ENCODE measurements at places on chromosomes 6 and 20.
A peak's percentile ranks its signal among the peaks of the same experiment; 100 is the strongest.

- no peak for DNase-seq
Measured at GRCh38 chr20:19320005-19320404, 107.6 kb downstream of the SLC24A3 start.

- no peak for DNase-seq
Measured at GRCh38 chr6:166489301-166490155, 97.0 kb downstream of the RAMACL start.

GRCh38 chr6:187210-187861 lies 105.0 kb upstream of the DUSP22 start:
- no peak for DNase-seq

DNA sequence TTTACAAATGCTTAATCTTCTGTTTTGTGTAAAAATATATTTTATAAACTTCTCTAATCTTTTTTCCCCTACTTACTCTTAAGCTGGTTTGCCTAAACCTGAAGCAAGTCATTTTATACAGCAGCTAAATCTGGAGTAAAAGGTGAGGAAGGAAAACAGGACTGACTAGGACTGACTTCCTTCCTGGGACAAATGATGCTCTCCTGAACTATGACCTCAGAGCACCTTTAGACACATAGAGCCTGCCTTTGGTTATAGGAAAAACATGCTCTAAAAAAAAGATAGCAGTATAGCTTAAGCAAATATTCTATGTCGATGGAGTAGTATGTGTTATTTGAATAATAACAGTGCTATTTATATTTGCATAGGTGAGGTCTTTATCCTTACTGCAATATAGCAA lies 21.5 kb upstream of the ADGRG6 start:
- DNase-seq, result no peak

DNA sequence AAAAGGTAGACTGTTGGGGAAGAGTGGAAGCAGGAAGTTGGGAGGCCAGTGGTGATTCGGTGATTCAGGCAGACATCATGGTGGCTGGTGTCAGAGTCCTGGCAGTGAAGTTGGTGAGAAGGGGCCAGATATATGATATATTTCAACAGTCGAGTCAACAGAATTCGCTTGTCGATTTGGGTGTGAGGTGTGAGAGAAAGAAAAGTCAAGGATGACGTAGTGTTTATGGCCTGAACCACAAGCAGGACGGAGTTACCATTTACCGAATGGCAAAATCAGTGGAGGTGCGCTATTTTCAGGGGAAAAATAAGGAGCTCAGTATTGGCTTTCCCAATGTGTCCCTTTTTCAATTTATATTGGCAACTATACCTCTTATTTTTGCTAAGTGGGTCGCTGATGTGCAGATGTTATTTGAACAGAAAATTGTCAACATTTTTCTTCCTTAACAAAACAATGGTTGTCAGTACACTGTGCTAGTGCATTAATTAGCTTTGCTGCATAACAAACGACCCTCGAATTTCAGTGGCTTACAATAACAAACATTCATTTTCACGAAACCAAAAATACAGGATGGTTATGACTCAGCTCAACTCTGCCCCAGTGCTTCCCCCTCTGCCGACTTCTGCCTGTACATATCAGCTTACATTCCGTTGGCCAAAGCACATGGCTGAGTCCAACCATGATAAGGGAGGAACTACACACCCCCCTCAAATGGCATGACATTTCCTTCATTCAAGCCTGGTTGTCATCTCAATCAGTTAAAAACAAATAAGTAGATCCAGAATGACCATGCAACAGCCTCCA lies 255.0 kb upstream of the ZFP64 start:
- DNase-seq, result no peak

GRCh38 chr6:170445971-170446370 lies 107.1 kb downstream of the PSMB1 start:
- DNase-seq, result no peak

GRCh38 chr6:4914420-4915159 lies 89.2 kb downstream of the RPP40 start:
- no peak for DNase-seq

DNA sequence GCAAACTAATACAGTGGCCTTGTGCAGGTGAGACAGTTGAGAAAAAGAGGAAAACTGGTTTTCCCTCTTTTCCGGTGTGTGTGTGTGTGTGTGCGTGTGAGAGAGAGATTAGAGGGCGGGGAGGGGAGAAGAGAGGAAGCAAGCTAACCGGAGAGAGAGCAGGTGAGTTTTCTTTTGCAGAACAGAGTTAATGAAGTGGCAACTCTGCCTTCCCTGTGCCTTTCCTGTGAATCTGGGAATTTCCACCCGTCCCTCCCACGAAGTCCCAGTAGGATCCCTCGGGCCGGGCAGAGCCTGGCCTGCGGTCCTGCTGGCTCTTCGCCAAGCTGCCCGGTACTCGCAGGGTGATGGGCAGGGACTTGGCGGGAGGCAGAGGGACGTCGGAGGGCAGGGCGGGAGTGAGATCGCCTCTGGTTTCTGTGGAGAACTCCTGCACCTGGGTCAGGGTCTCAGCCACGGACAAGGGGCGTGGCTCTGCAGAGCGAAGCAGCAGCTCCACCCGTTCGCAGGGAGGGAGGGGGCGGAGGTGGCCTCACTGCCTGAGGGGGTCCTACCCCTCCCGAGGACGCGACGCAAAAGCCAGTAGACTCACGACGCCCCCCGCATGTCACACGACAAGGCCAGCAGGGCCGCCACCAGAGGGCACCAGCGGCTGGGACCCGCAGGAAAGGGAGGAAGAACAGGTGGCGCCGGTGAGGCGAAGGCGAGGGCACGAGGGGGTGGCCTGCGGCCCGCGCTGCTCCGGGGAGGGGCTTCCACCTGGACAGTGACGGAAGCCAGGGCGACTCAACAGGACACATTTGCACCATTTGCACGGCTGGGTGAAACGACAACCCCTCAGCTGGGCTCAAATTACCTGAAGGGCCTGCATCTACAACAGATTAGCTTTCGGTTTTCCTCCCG lies 51.2 kb upstream of the RNF182 start:
- DNase-seq, result peak; percentile 55

DNA sequence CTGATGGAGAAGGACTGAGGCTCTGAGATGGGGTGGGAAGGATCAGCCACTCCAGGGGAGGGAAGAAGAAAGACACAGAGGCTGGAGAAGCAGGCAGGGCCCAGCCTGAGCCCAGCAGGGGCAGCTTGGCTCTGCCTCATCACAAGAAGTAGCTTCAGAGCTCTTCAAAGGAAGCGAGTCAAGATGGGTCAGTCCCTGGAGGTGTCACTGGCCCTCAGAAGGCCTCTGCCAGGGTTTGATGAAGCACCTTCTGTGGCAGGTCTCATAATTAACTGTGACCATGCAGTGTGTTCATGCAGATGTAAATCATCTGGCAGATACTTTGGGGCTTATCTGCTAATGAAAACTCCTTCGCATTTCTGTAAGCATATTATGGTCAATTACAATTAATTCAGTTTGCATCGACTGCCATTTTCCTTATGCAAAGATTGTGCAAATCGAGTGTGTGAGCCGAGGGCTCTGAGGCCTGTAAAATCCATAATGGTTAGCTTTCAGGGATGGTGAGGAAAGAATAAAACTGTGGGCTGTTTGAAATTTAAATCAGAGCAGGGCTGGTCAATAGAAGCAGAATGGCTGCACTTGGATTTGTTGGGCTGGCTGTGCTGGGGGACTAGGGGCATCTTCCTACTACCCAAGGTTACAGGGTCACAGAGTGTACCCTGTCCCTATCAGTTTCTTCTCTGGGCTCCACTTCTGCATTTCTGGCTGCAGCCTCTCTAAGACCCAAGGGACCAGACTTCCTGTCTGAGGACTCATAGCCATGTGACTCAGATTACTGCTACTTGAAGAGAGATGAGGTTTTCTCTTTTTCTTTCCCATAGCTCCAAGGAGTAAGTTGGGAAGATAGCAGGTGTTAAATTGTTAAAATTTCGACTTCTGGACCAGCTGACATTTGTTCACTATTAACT lies 376.6 kb downstream of the DHX35 start:
- no peak for DNase-seq

DNA sequence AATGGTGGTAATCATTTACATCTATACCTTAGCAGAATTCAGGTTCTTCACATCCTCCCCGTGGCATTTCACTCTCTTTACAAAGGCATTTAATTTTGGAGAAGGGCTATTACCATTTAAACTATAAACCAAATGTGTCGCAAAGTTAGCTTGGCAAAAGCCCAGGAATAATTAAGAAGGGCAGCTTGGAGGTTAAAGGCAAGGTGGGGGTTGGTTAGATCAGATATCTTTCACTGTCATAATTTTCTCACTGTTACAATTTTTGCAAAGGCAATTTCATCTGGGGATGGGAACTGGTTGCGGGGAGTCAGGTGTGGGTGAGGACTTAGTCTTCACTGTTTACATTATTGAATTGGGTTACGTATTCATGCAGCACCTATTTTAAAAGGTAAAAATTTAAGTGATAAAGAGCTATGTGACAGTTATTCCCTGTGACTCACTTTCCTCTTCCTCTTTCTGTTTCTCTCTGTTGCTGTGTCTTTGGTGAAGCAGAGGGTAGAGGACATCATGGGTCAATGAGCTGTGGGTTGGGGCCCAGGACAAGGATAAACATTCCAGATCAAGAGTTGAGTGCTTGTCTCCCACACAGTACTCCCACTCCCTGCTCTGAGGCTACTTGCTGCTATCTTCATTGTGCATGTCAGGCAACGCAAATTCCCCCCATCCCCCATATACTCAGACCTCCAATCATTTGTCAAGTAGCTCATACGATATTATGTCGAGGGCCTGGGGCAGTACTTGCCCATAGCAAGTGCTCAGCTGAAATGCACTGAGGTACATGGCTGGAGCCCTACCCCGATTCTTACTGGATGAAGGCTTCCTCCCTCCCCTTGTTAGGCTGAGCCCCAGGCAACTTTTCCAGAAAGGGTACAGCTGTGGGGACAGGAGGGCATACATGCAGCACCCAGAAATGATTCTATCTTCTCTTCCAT lies 223.1 kb upstream of the MYLIP start:
- DNase-seq, result no peak

- no peak for DNase-seq
Measured at GRCh38 chr6:148874698-148875293, 128.0 kb downstream of the UST start.

- no peak for DNase-seq
Measured at GRCh38 chr6:75436869-75437268, 56.7 kb downstream of the FILIP1 start.

DNA sequence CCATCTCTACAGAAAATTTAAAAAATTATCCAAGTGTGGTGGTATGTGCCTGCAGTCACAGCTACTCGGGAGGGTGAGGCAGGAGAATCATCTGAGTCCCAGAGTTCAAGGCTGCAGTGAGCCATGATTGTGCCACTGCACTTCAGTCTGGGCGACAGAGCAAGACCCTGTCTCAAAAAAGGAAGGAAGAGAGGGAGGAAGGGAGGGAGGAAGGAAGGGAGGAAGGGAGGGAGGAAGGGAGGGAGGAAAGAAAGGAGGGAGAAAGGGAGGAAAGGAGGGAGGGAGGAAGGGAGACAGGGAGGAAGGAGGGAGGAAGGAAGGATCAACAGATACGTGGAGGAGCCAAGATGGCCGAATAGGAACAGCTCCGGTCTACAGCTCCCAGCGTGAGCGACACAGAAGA lies 90.1 kb downstream of the ZNF217 start:
- DNase-seq, result no peak

- no peak for DNase-seq
Measured at GRCh38 chr6:3715285-3715684, 36.2 kb downstream of the PXDC1 start.

GRCh38 chr6:6918216-6918983 lies 189.4 kb upstream of the RREB1 start:
- DNase-seq, result no peak

DNA sequence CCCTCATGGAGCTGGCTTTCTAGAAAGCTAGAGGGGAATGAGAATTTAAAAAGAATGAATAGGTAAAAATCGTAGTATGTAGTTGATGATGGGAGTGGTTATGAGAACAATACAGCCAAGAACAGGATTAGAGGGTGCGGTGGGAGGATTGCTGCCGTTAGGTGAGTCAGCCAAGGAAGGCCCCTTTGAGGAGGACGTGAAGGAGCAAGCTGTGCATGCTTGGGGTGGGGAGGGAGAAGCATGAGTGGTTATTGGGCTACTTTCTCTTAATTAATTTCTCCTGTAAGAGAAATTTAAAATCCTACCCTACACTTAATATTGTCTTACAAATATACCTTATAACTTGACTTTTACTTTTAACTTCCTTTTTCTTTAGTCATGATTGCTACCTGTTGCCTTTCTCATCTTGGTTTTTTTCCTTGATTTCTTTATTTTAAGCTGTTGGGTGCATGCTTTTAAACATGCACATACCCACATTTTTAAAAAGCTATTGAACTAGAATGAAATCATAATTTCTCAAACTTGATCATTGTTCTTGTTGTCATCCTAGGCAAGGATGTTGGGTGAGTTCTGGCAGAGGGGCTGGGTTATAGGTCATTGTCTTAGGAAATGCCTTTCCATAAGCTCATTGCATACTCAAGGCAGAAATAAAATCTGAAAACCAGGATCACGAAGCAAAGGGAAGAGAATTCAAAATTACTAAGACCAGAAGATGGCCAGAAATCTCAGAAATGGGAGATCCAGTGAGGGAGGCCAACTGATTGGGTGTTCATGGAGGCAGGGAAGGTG lies 114.5 kb downstream of the TCP11 start:
- DNase-seq, result no peak

- DNase-seq, result no peak
Measured at GRCh38 chr6:43940071-43940392, 170.0 kb downstream of the VEGFA start.

DNA sequence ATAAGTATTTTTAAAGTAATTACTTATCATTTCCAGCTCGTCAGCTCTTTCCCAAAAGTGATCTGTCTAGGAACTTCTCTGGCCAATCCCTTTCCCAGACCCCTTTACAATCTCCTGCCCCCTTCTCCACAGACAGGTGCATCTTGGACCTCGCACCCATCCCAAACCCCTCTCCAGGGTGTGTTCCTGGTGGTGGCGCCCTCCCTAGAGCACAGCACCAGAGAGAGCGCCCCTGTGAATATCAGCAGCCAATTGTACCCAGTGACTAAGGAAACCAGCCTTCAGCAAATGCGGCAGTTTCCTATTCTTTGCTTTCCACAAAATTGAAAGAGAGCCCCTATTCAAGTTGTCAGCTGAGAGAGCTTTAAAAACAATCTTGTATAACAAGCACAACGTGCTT lies 157.7 kb downstream of the RNASET2 start:
- no peak for DNase-seq

DNA sequence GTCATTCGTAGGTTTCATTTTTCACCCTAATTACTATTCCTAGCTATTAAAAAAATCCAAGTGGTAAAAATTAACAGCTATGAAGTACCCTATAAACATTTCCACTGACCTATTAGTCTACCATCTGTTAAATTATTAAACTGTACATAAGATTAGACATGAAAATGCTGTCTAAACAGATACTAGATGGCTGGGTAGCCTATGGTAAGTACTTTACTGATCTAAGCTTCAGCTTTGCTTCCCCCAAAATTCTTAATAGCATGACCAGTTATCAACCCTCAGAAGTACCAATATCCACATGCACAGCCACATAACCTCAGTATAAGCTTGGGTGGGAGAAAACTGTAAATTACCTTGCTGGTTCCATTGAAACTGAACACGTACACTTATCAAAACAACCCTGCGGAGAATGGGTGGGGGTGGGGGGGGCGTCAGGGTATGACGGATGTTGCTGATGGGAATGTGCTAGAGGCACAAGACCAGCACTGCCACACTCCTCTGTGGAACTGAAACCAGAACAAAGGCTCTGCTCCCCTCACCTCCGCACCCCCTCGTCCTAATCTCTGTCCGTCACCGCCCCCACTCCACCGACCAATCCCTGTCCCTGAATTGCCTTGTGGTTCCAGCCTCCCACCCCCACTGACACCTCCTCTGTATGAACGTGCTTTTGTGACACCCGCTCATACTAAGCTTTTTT lies 45.3 kb downstream of the B4GALT5 start:
- no peak for DNase-seq

GRCh38 chr6:137363805-137364138 lies 130.4 kb downstream of the OLIG3 start:
- peak; percentile 64 for DNase-seq

Measured in MM.1S (cell line).